ENCODE measurements at places on chromosomes 6 and 20.

DNA sequence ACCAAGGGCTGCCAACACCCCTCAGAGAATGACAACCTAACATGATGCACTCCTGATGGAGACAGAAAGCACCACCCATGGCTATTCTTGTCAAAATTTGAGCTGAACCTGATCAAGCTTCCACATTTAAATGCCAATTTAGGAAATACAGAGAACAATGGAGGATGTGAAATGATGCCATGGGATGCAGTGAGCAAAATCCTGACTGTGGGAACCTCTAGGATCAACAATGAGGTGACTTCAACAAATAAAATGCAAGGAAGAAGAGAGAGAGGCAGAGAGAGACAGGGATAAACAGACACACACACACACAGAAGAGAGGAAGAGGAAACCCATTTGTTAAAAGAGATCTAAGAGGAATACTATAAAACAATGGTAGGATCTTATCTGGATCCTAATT is 119.6 kb upstream of the NUP153 start:
- no peak for DNase-seq

DNA sequence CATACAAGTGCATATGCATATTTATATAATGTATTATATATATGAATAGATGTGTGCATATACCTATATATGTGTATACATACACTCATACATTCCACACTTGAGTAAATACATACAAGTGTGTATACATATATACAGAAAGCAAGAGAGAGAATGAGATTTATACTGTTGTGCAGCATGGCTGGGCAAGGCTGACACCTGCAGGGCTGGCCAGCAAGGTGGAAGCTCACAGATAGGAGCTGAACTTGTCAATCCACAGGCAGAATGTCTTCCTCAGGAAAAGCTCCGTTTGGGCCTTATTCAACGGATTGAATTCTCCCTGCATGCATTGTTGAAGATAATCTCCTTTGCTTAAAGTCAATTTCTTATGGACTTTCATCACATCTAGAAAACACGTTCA is 256.7 kb downstream of the ZNF217 start:
- no peak for DNase-seq

DNA sequence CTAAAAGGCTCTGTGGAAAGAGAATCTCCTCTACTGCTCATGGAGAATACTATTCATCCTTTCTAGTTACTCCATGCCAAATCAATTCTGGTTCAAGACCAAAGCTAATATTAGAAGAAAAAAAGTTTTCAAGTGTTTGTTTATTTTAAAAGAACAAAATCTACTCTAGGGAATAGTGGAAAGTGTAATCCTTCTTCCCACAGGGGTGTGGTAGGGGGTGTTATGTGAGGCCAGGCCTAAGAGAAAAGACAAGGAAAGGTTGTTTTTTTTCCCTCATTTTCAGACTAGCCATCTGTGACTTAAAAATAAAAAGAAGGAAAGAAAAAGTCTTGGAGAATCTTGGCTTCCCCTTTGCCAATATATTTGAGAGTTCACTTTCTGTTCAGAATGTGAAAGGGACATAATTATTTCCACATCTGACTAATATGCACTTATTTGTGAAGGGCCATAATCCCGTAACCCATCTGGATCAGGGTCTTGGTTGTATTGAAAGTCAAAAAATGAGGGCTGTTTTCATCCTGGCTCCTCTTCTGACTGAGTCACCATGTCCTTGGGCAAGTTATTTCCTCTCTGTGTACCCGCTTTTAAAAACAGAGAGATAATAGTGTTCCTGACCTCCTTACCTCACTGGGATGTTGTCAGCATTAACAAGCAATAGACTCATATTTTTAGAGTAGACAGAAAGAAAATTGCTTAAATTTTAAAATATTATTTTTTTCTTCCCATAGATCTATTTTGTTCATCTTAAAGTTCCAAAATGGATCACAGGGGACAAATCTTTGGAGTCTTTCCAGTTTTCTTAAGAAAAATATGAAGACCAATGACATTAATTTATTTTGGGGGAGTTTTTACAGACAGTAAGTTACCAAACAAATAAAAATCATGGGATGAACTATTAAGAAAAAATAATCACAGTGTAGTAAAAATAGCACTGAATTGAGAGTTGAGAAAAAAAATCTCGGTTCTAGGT is 233.7 kb downstream of the IBTK start:
- DNase-seq, result peak; percentile 46

GRCh38 chr20:58702859-58703648 is 10.5 kb downstream of the NPEPL1 start:
- no peak for DNase-seq

DNA sequence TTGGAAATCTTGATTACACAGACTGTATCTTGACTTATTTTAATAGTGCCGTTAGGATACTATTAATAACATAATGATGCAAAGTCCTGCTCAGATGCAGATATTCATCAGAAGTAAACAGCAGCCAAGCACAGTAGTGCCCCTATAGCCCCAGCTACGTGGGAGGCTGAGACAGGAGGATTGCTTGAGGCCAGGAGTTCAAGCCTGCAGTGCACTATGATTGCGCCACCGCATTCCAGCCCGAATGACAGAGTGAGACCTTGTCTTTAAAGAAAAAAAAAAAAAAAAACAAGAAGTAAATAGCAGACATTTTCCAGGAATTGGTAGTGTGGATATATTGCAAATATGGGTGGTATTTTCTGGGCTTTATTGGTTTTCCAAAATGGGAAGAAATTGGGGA is 61.8 kb downstream of the TULP4 start:
- DNase-seq, result no peak

DNA sequence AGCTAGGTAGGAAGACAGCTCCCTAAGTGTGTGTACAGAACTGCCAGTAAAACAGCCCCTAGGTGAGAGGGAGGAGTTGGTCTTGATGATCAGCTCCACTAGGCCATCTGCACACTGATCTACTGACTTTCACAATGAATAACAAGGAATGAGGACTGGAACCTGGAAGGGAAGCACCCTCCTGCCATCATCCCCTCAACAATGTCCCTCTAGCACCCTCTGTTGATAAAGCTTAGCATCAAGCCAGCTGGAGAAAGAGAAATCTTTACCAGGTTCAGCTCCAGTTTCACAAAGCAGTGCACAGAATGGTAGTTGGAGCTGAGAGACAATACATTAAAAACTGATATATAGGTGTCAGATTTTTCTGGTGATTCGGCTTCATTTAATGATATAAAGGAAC is 57.2 kb upstream of the IRAK1BP1 start:
- peak; percentile 55 for DNase-seq

GRCh38 chr20:12223057-12223456 is 305.4 kb downstream of the BTBD3 start:
- DNase-seq, result no peak

GRCh38 chr6:125887372-125887771 is 69.2 kb upstream of the HINT3 start:
- no peak for DNase-seq

- DNase-seq, result no peak
Measured at GRCh38 chr6:42988486-42989020, 4.2 kb downstream of the PPP2R5D start.

- no peak for DNase-seq
Measured at GRCh38 chr20:39751557-39752137, 789.5 kb downstream of the DHX35 start.

GRCh38 chr6:20571261-20571660 is 37.0 kb downstream of the CDKAL1 start:
- no peak for DNase-seq

DNA sequence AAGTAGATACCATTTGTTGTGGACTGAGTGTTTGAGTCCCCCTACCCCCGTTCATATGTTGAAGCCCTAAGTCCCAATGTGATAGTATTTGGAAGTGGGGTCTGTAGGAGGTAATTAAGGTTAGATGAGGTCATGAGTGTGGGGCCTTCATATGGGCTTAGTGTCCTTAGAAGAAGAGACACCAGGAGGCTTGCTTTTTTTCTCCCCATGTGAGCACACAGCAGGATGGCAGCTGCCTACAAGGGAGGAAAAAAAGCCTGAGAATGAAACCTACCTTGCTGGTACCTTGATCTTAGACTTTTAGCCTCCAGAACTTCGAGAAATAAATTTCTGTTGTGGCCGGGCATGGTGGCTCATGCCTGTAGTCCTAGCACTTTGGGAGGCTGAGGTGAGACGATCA is 67.9 kb upstream of the TULP4 start:
- DNase-seq, result no peak

DNA sequence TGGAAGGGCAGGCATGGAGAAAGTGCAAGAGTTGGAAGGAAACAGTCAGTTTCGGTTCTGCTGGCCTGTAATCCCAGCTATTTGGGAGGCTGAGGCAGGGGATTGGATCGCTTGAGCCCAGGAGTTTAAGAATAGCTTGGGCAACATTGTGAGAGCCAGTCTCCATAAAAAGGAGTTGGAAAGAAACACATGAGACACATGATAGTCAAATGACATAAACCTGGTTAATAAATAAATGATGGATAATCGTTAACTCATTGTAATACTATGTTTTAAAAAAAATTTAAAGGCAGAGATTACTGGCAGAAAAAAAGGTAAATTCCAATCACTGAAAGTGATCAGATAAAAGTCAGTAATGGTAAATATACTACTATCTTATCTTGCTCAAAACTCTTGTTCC is 37.2 kb upstream of the PHACTR1 start:
- no peak for DNase-seq

GRCh38 chr6:76644231-76644630 is 571.8 kb upstream of the IMPG1 start:
- DNase-seq, result no peak

DNA sequence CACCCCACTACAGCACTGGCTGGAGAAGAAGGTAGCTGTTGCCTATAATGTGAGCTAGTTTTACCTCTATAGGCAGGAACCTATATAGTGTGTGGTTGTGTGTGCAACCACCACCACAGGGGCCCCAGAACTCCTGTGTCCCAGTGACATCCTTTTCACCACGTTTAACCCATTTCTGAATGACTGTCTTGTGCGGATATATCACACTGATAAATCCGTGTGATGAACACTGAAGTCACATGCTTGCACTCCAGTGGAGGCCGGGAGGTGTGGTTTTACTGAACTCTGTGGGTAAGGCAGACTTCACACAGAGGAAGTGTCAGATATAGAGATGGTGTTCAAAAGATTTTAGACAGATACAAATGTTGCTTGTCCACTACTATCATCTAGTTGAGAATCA is 32.5 kb downstream of the SDHAF4 start:
- no peak for DNase-seq

GRCh38 chr6:129748901-129749748 is 39.1 kb upstream of the ARHGAP18 start:
- DNase-seq, result peak; percentile 70

DNA sequence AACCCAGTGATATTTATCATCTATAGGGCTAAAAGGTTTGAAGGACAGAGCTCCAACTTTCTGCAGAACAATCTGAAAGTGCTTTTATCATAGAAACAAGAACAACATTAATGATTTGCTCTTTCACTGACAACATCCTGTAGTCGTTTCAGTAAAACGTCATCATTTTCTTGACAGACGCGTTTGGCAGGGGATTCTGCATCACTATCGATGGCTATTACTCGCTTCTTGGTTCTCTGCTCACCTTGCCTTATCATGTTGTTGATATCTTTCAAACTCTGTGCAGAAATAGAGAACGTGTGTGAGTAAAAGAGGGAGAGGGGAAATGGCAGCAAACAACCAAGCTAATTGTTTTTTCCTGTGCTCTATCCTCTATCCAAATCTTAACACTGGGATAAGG is 47.1 kb upstream of the SAMHD1 start:
- DNase-seq, result no peak

DNA sequence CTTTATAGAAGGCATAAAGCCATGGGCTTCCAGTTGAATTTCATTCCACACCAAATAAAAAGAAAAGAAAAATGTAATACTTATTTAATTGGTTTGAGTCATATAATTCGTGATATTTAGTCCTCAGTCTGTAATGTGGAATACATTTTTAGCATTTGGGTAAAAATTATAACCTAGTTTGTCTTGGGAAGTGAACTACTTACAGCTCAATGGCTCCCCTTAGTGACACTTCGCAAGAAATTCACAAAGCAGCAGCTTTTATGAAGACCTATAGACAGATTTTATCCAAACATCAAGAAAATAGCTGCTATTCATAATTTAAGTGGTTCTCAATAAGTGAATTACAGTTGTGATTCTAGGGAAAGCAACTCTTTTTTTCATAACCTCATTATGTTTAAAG is 72.1 kb downstream of the RSPO3 start:
- DNase-seq, result peak; percentile 18
